ENCODE measurements at places on chromosomes 2 and 18.

DNA sequence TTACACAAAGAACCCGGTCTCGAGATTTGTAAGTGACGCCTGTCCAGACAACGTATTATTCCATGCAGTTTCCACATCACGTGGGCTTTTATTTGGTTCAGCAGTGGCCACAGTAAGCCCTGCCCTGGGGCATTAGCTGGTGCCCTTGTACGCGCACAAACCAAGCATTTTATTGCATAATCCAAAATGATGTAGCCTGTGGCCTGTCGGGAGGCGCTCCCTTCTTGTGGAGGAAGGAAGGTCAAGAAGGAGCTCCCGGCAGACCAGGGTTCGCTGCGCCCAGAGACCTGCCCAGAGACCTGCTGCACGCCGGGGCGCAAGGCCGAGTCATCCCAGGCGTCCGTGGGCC is 179.6 kb upstream of the ALKAL2 start:
- no peak for DNase-seq

DNA sequence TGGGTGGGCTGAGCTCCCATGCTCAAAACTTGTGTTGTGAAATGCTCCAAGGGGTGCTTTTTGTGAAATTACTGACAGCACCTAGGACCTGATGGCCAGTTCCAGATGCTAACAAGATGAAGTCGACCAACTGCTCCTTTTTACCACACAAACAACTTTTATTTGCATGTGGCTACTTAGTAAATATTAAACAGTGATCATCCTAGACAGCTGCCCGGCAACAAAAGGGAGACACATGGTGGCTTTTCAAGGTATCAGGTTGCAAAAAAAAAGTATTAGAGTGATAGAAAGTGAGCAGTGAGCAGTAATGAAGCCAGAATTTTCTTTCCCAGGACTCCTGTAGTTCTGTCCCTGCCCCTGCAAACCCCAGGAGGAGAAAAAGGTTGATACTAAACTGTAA is 118.5 kb downstream of the RPIA start:
- no peak for DNase-seq

DNA sequence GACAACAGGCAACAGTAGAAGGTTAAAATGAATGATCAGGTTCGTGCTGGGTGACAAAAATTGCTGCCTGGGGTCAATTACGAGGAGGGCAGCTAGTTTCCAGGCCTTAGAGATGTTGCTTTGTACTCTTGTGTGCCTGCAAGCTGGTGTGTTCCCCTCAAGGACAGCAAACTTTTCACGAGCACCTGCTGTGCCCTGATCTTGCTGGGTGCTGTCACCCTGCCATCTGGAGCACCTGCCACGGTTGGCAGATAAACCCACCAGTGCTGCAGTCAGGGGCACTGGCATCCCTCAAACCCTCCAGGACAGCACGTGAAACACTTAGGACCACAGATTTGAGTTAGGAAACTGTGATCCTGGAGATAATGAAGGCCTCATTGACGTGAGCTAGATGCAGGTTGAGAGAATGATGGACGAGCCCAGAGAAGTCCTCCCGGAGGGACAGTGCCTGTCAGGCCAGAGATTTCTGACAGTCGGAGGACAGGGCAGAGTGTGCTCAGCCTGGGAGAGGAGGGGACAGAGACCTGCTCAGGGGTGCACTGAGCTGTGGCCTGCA is 104.3 kb upstream of the RAB12 start:
- DNase-seq = no peak

DNA sequence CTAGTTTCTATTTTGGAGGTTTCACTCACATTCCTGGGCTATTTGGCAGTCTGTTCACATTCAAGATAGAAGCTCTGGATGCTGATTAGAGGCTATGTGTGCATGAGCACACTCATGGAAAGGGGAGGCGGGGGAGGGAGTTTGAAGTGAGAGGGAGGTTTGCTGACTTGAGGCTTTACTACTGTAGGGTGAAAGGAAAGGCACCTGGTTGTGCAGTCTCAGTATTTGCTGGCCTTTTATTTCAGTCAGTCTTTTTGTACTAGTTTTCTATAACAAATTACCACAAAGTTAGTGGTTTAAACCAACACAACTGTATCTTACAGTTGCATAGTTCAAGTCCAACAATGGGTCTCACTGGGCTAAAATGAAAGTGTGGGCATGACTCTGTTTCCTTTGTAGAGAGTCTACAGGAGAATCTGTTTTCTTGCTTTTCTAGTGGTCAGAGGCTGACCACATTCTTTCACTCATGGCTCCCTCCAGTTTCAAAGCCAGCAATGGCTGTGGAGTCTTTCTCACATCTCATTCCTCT is 47.7 kb upstream of the NR4A2 start:
- DNase-seq = no peak

GRCh38 chr2:109530712-109531111 is 83.1 kb downstream of the SEPTIN10 start:
- DNase-seq = no peak

DNA sequence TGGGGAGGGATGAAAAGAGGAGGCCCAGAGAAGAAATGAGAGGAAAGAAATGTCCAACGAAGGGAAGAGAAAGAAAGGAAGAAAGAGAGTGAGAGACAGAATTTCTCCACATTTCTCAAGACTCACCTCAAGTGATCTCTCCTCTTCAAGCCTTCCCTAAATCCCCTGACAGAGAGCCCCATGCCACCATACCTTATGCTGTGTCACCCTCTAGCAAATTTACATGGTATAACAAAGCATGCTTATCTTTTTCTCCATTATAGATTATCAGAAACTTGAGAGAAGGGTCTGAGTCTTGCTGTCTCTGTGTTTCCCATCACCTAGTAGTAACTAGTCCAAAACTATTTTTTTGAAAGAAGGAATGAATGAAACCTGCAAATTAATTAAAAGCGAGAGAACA is 1208.4 kb downstream of the DPP10 start:
- DNase-seq = no peak

DNA sequence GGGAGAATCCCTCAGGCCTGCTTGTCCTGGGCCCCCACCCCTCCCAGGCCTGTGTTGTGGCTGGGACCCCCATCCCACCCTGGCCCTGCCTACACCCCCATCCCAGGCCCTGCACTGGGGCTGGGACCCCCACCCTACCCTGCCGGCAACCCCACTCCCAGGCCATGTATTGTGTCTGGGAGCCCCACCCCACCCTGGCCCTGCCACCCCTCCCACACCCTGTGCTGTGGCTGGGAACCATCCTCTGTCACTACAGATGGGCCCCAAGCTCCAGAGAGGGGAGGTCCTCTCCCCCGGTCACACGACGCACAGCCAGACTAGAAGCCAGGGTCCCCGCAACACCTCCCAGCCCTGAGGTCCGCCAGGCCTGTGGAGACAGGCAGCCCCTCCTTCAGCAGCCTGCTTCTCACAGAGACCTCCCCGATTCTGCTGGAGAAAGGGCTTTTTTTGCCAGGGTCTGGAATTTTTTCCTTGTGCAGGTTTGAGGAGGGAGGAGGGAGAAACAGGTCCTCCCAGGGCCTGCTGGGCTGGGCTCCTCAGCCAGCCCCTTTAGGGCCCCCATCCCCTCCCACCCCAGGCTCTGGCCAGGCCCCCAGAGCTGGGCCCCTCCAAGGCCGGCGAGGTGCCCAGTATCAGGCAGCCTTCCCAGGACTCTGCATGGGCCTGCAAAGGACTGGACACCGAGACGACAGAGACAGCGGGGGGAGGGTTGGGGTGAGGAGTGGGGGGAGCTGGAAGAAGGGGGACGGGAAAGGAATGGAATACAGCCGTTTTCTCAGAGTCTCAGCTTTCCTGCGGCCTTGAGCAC is 28.0 kb downstream of the KIF1A start:
- no peak for DNase-seq

GRCh38 chr2:192741889-192742288 is 547.2 kb upstream of the TMEFF2 start:
- no peak for DNase-seq

DNA sequence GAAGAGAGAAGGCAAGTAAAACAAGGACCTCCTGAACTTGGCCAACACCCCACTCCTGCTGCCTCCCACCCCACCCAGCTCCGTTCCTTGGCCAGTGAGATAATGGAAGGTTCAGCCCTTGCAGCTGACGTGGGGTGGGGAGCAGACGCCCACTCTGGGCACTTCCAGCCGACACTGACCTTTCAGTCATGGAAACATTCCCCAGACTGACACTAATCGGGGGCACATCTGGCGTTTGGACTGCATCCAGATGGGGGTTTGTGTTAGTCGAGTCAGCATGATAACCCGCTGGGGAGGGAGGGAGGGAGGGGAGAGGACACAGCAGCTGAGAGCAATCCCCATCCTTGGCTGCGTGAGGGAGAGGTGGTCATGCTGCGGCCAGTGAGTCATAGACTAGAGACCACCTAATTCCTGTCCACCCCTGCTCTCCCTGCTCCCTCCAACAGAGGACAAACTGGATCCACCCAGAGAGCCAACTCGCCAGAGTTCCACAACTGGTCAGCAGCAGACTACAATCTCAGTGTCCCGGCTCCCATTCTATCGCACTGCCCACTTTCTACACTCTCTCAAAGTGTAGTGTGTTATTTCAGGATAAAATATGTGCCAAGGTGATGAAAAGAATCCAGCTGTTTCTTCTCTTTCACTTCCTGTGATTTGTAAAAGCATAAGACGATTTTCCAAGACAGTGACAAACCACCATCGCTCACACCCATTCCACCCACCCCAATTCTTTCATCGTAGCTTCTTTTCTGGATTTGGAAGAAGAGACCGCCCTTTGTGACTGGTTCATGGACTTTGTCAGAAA is 115.4 kb upstream of the PKDCC start:
- no peak for DNase-seq

DNA sequence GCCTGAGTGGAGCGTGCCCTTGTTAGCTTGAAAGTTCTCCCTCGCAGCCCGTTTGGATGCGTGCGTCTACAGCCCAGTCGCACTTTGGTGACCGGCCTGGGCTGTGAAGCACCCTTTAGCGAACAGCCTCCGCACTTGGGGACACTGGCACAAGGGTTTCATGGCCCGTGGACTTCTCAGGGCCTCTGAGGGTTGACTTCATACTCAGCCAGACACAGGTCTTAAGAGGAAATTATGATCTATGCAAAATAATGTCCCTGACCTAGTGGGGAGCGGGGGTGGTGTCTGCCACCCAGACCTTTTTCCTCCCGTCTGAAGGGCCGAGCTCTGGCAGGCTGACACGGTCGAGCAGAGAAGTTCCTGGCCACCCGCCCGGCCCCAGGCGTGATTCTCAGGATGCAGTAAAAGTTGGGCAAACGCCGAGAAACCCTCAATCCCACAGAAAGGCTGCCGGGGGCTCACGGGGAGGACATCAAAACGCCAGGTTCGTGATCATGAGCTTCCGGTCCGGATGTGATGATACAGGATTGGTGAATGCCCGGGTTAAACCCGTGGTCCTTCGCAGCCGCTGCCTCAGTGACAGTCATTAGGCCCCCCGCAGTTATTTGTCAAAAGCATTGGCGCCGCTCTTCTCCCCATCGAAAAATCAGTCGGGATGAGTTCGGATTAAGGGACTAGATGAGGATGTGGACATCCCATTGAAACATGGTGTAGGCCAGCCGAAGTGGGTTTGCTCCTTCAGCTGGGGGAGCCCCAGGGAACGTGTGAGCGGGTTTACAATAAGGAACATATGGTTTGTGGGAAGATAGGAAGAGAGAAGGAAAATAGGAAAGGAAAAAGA is 3.6 kb upstream of the PAX3 start:
- DNase-seq = no peak

DNA sequence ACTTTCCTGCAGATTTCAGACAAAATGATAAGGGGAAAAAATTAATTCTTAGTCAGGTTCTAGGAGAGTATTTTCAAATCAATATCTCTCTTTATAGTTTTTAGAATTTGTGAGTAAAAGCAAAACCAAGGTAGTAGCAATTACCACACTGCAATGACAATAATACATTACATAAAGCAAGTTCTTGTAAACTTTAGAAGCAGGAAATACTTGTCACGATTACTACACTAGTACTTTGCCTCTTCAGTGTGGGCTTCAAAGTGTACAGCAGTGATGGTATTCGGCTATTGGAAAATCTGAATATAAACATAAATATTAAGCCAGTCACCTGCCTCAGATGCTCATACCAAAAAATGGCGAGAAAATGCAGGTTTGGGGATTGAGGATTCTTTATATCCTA is 81.0 kb downstream of the ALPK2 start:
- DNase-seq = no peak

DNA sequence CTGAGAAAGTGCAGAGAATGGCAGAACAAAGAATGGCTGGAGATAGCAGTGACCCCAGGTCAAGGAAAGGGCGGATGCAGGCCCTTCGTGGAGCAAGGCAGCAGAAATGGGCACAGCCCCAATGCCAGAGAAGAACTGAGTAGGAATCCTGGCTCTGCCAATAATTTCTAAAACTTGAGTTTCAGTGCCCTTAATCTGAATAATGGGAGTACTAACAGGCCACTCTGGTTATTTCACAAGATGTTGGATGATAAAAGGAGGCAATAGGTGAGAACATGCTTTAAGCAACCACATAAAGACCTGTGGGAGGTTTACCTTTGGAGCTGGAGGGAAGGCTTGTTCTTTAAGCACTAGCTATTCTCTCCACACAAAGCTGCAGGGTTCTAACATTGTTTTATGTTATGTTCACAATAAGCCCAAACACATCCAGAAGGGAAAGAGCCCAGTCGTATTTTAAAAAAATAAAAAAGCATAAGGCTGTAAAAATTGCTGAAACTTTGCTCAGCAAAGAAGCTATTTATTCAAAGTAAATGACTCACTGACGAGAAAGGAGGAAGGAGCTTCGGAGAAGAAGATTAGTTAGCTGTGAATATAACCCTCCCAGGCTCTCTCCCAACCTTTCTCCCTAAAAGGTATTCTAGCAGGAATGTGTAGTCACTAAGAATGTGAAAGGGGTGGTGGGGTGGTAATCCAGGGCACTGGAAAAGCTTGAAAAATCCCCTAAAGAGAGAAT is 470.2 kb downstream of the TXNL1 start:
- no peak for DNase-seq

- no peak for DNase-seq
These were observed 2.4 kb upstream of the MTA3 start for GRCh38 chr2:42566025-42566424.

- DNase-seq = no peak
These were observed 743.6 kb downstream of the KCNJ3 start for GRCh38 chr2:155442088-155442487.

DNA sequence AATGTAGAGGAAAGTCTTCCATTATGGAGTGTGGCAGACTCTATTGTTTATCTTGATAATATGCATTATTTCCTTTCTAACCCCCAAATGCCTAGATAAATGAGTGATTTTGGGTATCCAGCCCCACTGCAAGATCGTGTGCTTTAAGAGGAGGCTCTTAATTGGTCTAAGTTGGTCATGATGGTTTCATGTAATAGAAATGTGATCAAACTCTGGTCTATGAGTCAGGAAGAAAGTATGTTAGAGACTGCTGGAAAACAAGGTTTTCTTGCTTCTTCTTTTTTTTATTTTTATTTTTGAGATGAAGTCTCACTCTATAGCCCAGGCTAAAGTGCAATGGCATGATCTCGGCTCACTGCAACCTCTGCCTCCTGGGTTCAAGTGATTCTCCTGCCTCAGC is 344.5 kb upstream of the TNP1 start:
- DNase-seq = no peak
